ENCODE measurements at places on chromosomes 5 and 9.

DNA sequence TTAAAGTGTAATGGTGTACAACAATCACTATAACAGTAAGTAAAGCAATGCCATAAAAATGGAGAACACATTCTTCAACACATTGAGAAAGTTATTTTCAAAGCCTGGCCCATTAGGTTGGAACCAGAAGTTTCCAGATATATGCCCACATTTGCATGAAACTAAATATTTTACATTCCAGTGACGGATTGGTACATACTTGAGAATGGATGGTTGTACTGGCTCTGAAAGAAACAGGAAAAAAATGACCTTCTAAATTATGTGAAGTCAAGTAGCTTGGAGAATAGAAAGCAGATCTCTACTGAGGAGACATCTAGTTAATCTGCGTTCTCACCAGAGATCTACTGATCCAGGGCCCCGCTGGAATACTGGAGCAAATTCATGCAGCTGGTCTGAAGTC is 1037.0 kb downstream of the NR2F1-AS1 start:
- DNase-seq = no peak

- no peak for DNase-seq
These were observed 505.3 kb upstream of the DAP start for GRCh38 chr5:11266331-11266730.

DNA sequence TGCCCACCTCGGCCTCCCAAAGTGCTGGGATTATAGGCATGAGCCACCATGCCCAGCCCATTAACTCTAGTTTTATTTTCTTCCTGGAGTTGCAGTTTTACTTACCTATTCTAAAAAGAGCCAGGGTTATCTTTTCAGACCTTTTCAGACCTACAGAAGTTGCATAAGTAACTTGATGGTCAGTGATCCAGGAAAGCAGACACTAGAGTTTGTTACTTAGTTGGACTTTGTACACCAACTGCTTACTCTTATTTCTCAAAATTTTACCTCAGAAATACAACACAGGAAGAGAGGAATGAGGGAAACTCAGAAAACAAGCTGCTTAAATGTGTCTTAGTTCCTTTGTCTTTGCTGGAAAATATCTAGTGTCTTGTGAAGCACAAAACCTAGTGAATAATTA is 25.4 kb downstream of the RAD23B start:
- no peak for DNase-seq

DNA sequence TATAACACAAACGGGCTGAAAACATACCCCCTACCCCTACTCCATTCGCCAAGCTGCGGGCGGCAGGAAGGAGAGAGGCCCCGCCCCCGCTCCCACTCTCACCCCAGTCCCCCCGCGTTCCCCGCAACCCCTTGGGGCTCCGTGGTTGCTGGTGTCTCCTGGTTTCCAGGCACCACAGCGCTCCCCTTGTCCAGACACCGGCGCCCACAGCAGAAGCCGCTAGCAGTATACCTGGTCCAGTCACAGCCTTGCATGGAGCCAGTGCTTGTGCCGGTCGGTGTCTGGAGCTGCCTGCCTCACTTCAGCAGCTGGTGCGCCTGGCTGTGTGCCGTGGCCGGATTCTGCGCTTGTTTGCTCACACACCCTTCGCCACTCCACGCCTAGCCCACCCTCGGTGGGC is 240.5 kb upstream of the DAB2 start:
- no peak for DNase-seq

DNA sequence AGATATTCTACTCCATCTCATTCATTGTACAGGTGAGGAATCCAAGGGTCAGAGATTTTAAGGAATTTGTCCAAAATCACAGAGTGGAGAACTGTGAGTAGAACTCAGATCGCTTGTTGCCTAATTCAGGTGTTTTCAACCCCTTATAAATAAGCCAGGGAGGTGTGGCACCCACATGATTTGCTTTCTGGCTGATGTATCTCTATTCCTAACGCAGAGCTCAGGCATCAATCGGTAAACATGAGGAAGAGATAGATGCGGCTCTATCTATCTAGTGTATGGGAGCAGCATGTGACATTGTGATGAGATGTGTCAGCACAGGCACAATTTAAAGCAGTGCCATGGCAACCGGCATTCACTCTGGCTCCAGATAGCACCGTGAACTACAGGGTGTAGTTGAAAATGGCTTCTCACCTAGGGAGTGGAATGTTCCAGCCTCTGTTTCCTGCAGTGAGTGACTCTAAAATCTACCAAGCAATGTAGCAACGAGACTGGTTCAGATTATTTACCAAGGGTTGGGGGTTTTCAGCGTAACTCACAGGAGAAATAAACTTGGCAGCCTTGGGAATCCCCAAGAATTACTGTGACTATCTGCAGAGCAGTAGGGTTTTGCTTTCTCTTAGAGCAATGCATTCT is 53.4 kb upstream of the SUB1 start:
- DNase-seq = peak; percentile 41

GRCh38 chr5:6307304-6307703 is 71.0 kb downstream of the MED10 start:
- no peak for DNase-seq

- peak; percentile 76 for DNase-seq
These were observed 167.3 kb downstream of the GNAQ start for GRCh38 chr9:77864211-77864889.

GRCh38 chr9:136090768-136091581 is 4.1 kb downstream of the NACC2 start:
- no peak for DNase-seq

- no peak for DNase-seq
These were observed 1195.9 kb downstream of the DTWD2 start for GRCh38 chr5:117792476-117792875.

DNA sequence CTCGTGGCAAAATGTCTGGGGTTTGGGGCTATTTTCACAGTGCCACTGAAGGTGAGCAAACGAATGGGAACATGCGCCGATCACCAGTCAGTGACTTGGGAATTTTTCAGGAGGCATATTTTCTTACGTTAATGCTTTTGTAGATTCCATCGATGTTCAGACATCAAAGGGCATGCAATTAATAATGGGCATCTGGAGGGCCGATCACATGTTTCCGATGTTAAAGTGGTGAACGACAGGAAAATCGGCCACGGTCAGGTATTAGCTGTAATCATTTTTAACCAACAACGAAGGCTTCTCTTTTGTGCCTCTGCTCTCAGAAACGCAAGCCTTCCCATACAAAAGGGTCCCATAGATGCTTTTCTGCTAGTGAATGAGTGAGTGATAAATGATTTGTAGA is 155.0 kb upstream of the PITX1 start:
- DNase-seq = no peak

DNA sequence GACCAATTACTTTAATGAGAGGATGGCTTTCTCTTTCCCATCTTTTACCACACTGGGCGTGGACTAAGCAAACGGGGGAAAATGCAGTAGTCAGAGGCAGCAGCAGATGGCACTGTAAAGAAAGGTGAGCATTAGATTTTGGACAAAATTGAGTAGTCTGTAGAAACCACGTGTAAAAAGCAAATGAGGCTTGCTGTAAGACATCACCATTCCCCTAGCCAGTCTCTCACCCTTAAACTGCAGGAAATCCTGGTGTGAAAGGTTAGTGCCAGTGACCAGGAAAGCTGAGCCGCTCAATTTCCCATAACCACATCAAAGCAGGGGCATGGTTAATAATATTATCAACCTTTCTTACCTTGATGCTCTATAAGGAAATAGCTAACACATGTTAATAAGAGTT is 31.8 kb downstream of the SPATA31C2 start:
- DNase-seq = no peak

- DNase-seq = no peak
These were observed 41.2 kb downstream of the INSL6 start for GRCh38 chr9:5144217-5144616.

GRCh38 chr9:136202454-136203407 is 2.2 kb downstream of the LHX3 start:
- DNase-seq = no peak

- no peak for DNase-seq
These were observed 184.8 kb downstream of the MLLT3 start for GRCh38 chr9:20437476-20437875.

GRCh38 chr9:120904061-120904977 is 22.3 kb downstream of the TRAF1 start:
- DNase-seq = no peak

DNA sequence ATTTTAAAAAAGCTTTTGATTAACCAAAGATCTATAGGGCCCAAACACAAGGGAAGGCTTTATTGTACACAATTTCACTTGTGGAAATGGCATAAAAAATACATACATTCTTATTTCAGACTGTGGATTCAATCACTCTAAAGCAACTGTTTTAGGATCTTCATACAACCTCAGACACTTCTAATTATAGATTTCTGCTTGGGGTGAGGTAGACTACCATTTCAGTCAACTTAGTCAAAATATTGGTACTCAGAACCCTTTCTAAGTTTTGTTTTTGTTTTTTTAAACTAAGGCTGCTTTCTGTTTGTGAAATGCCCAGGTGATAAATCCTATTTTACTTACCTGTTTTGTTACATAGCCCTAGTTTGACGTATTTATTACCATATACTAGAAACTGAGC is 284.5 kb upstream of the RASA1 start:
- no peak for DNase-seq

- DNase-seq = no peak
These were observed 140.2 kb downstream of the ENC1 start for GRCh38 chr5:74500110-74500917.

GRCh38 chr9:95736370-95736769 is 139.1 kb upstream of the ERCC6L2 start:
- no peak for DNase-seq

- DNase-seq = no peak
These were observed 24.4 kb downstream of the C5orf22 start for GRCh38 chr5:31556461-31556860.

DNA sequence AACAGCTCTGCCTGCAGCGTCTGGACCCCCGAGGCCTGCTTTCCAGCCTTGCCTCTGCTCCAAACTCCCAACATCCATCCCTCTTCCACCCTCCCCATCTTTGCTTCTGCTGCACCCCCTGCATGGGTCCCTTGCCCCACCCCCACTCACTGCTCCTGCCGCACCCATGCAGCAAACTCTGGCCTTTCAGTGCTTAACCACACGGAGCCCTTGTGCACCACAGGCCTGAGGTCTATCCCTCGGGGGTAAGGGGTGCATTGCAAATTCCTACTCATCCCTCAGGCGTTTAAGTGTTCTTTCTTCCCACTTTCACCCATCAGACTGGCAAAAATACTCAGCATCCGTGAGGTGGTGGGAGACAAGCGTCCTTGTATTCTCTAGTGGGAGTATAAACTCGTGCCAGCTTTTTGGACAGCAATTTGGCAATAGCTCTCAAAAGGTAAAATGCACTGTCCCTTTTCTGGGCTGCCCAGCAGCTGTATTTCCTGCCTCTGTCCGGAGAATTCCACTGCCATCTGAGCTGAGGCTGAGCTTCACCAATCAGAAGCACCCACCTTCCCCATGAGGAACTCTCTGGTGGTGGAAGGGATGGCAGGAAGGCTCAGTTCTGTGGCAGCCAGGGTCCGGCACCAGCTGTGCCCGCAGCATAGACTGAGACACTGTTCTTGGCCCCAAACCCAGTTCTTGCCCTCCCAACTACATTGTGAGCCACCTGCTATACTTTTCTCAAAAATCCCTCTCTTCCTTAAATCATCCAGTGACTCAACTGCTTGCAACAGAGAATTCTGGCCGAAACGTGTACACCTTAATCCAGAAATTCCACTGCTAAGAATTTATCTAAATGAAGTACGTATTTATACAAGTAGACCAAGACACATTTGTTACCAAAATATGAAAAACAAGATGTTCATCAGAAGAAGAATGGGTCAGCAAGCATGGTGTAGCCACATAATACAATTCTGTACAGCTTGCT is 15.0 kb downstream of the PSMB7 start:
- DNase-seq = no peak

- DNase-seq = no peak
These were observed 39.7 kb upstream of the BASP1 start for GRCh38 chr5:17177501-17178372.

DNA sequence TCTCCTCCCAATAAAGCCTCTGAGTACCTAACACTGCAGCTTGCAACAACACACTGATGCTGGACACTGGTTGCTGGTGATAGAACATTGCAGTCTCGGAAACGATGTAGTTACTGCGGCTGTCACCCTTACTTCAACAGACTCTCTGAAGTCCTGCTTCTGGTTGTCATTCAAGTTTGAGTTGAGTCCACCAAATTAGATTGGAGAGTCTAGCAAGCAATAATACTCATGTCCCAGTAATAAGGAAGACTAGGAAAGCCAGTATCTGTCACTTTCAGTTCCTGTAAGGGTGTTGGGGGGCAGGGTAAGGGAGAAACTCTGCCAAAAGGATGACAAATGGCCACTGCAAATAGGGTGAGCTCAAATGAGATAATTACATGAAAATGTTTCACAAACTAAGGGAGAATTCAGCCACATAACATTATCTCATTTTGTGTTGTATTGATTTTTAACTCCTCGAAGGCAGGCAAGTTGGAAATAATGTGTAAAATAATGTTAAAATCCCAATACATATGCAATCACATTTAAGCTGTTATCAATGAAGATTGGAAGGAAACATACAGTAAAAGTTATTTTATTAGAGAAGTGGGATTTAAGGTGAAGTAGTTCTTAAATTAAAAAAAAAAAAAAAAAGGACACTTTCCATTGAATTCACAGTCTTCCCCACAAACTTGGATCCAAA is 849 bp upstream of the IFT74 start:
- peak; percentile 50 for DNase-seq

- DNase-seq = no peak
These were observed 525.9 kb upstream of the ZNF608 start for GRCh38 chr5:125272357-125272756.

DNA sequence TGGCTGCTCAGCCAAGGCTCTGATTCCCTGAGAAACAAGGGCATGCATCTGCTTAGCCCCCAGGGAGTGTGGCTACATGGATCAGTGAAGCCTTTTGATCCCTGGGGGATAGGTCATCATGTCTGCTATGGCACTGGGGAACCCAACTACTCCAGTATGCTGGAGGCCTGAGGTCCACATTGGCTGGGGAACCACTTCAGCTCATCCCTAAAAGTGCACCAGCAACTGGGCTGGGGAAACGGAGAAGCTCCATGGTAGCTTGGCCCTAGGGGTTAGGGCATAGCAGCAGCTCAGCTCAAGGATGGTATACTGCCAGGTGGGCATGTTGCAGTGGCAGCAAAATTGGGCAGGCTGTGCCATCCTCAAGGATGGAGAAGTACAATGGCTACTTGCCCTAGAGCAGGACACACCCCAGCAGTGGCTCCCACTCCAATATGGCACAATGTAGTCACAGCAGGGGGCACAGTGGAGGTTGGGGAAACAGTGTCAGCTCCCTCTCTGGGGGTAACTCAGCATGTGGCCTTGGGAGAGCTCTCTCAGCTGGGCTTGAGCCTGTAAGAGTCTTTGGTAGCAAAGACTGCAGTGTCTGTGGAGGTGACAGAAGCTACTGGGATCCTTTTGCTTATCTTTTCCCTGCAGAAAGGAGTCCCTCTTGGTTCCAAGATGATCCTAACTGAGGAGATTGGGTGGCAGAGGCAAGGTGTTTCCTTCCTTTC is 111.5 kb upstream of the FSTL4 start:
- DNase-seq = no peak

DNA sequence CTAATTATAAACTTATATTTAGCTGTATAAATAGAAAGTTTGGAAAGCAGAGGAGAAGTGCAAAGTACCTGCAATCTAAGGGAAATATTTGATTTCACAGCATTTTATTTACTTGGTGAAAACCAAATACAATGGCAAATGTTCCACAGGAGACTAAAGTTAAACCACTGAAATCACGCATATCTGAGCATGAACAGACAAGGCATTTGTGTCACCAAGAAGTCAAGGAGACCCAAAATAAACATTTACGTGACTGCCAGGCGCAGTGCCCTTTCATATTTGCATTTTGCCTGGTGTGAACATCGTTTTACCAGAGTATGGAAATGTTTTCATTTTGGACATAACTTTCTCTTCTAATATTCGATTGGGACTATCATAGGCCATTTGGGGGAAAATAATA is 20.6 kb downstream of the UGCG start:
- DNase-seq = no peak

GRCh38 chr5:6195711-6196358 is 182.5 kb downstream of the MED10 start:
- no peak for DNase-seq
